NCI-H1105 treated with DMSO at 0.1 percent for 48 hours (cell line): ENCODE measurements at places on chromosomes 3 and 15.

DNA sequence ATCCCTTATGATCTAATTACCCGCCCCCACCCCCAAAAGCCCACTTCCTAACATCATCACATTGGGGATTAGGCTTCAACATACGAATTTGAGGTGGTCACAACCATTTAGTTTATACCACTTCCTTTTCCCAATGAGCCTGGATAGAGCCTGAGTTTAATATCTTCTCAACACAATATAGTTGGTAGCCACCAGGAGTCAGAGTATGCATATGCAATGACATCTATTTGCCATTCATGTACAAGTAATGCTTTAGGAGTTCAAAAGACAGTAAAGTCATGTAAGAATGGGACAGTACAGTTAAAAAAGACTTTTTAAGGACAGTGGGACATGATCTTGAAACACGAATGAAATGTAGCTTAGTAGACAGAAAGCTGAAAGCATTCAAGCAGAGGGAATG lies 172.4 kb downstream of the DCLK3 start:
- no peak for DNase-seq

DNA sequence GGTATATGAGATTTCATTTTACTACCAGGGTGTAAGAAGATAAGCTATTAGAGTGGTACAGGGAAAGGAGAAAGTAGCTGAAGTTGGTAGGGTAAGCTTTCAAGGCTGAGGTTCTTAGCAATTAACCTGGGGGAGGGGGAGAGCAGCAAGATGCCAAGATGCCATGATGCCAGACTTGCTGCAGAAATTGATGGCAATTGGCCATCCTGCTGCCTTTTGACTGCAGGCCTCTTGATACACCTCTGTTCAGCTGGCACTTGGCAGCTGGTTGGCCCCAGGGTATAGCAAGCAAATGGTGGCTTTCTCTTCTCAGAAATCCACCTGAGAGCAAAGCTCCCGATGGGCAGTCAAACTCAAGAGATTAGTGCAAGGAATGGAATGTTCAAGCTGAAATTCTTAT lies 21.4 kb upstream of the DPH6 start:
- DNase-seq = no peak

DNA sequence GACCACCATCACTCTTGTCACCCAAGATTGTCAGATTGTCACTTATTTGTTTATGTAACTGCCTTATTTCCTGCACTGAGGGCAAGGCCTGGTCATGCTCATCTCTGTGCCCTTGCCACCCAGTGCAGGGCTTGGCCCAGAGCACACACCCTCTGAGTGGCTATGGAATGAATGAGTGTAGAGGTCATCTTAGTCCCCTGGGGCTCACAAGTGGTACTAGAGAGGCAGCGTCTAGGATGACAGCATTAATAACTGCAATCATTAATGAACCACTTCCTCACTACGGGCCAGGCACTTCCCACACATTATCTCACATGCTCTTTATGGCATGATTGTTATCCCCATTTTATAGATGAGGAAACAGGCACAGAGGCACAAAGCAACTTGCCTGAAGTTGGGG lies 117.0 kb downstream of the SMAD6 start:
- DNase-seq = no peak

- DNase-seq = no peak
Observed at GRCh38 chr3:186001842-186002241, 64.0 kb upstream of the TRA2B start.

DNA sequence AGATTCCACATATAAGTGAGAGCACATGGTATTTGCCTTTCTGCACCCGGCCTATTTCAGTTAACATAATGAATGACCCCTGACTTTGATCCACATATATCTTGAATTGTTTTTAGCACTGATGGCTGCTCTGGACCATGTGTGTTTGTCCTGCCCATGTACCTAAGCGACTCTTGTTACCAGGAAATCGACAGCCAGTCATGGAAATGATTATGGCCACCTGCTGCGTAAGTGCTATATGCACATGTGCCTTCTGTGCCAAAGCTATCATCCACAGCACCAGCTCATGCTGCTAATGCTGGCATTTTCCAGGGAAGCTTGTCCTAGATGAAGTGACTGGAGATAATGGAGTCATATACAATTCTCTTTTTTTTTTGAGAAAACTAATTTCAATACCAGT lies 103.7 kb downstream of the PEX5L start:
- DNase-seq = peak; percentile 74

- DNase-seq = no peak
Observed at GRCh38 chr15:32855942-32856341, 138.1 kb downstream of the GREM1 start.

GRCh38 chr3:192818126-192818525 lies 90.8 kb upstream of the FGF12 start:
- DNase-seq = no peak

GRCh38 chr3:196163666-196164493 lies 47.3 kb downstream of the ZDHHC19 start:
- no peak for DNase-seq

GRCh38 chr15:92848852-92849598 lies 51.1 kb upstream of the CHD2 start:
- no peak for DNase-seq

DNA sequence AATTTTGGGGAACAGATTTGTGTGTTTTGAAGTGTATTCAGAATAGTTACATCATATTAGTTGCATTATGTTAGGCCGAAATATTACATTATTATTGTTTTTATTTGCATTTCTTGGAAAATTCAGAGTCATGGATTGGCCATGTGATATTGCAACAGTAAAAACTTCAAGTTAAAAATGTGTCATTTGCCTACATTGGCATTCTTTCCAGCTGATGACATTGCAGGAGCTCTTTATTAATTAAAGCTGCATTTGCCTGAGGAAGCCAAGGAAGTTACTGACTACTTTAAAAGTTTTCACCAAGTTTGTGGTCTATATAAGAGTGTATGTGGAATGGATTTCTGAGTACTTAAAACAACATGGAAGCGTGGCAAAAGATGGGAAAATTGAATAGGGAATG lies 726.4 kb upstream of the SGO1 start:
- no peak for DNase-seq

DNA sequence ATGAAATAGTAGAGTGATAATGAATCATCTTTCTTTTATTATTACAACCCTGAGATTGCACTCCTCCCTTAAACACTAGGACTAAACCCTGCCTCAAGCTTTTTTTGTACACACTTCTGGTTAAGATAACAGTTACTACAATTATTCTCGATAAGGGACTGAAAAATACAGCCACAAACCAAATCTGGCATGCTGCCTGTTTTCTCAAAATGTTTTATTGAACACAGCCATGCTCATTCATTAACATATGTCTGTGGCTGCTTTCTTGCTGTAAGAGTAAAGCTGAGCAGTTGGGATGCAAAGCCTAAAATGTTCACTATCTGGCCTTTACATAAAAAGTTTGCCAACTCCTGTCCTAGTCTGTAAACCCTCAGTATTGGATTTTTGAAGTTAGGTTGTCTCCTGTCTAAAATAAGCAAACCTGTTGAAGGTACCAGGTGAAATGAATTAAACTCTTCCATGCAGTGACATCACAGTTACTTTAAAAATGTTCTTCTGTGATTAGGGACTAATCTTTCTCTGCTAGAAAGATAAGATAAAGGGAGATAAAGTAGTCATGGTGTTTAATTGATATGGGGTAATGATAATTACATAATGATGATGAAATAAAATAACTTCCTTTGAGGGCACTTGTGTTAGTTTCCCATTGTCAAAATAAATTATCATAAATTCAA lies 218.2 kb downstream of the STXBP5L start:
- DNase-seq = no peak

DNA sequence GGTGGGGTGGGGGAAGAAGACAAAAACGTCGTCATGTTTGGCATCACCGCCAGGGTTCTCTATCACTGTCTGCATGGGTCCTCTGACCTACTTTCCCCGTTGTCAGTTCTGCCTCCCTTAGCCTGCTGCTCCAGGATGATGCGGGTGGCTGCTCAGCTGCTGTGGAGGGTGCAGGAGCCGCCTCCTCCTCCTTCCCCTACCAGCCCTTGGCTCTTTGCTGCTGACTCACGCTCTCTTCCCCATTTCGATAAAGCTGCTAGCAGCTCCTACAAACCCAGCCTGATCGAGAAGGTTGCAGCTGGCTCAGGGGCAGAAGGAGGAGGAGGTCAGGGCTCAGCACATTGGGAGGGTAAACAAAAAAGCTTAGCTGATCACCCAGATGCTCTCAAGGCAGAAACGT lies 49.5 kb upstream of the SEC13 start:
- DNase-seq = peak; percentile 11

- DNase-seq = peak; percentile 87
Observed at GRCh38 chr15:92820236-92821021, 79.7 kb upstream of the CHD2 start.

DNA sequence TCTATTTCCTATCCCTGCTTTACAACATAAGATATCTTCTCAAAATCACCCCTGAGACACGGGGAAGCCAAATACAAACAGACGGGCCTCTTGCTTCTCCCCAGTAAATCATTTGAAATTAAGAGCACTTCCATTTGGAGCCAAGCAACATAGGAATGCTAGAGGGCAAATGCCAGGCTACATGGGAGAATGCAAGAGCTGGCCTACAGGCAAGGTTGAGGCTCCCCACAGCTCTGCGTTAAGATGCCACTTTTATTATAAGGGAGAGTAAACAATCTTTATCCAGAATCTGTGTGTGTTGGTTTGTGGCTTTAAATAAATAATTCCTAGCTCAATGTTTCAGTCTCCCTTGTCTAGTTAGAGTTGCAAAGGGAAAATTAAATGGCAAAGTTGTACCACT lies 305.1 kb upstream of the KCNH8 start:
- DNase-seq = no peak

GRCh38 chr15:34147371-34148140 lies 45.7 kb downstream of the PGBD4 start:
- DNase-seq = no peak

GRCh38 chr15:39448409-39448808 lies 132.5 kb upstream of the THBS1 start:
- DNase-seq = no peak

DNA sequence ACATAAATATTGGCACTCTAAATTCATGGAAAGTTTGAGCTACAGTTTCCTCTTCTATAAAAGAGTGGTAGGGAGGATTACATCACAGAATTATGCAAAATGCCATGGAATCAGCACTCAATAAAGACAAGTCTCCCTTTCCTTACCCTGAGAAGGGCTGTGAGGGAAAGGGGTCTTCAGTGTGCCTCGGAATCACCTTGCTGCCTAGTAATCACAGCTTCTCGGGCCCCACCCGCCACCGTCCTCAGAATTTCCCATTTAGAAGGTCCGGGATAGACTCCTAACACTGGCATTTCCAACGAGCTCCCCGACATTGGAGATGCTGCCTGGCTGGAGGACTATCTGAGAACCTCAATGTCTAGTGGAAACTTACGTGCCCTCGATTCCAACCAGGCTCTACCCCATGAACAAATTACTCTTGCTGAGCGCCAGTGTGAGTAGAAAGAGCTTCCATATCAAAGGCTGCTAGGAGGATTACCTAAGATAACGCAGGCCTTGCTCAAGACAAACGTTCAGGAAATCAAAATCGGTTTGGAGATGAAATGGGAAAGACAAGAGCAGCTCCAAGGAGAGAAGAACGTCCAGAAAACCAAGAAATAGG lies 92.1 kb upstream of the CHD2 start:
- no peak for DNase-seq

- DNase-seq = no peak
Observed at GRCh38 chr3:131501949-131502348, 822 bp downstream of the MRPL3 start.

DNA sequence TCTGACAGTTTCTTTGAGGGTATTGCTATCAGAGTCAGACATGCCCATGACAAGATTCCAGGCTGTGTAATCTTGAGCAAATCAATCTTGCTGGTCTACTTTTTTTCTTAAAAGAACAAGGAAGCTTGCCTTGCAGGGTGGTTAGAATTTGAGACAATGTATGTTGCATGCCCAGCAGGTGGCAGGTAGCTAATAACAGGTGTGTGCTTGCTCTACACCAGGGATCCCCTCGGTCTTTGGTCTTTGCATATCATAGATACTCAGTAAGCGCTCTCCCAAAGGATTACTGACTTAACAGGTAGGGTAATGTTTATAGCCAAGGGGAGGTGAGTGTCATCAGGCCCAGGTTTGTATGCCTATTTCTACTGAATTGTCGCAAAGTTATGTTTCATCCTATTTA lies 37.3 kb downstream of the CACNA1D start:
- no peak for DNase-seq

GRCh38 chr3:139258276-139258675 lies 85.5 kb upstream of the MRPS22 start:
- no peak for DNase-seq

DNA sequence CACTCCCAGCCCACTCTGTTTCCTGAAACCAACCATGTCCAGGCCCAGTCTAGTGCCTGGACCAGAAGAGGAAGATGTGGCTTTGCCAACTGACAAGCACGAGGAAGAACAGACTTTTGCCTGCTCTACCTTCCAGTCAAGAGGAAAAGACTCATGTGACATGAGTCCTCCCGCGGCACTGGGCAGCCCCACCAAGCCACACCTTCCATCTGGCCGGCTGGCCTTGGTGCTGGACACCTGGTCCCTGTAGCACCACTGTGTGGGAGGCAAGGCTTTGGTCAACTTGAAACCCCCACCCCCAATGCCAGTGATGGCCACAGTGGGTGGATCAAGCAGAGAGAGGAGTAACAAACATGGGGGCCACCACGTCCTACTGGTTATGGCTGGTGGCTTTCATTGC lies 12.5 kb downstream of the CHDH start:
- DNase-seq = no peak

DNA sequence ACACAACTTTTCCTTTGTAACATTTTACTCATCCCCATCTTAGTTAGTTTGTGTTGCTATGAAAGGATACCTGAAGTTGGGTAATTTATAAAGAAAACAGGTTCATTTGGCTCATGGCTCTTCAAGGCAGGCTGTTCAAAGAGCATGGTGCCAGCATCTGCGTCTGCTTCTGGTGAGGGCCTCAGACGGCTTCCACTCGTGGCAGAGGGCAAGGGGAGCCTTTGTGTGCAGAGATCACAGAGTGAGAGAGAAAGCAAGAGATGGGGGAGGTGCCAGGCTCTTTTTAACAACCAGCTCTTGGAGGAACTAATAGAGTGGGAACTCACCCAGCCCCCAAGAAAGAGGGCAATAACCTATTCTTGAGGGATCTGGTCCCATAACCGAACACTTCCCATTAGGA lies 23.1 kb downstream of the PLA2G4F start:
- no peak for DNase-seq

GRCh38 chr15:67063689-67064606 lies 1.5 kb upstream of the SMAD3 start:
- DNase-seq = no peak

GRCh38 chr3:158278187-158278586 lies 168.3 kb downstream of the RSRC1 start:
- no peak for DNase-seq

DNA sequence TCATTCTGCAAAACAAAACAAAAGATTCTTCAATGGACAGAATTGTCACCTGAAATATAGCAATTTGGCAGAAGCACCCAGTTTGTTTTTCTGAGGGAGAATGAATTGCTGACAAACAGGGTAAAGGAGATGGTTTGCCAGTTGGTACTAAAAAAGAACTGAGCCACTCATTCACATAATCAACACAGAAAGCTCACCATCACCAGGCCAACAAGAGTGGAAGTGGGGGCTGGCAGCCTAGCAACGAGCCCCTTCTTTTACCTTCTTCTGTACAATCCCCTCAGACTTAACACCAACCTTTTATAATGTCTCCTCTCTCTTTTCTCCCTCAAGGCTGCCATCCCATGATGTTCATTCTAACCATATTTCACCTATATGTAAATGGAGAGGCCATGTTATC lies 5.9 kb downstream of the TOP2B start:
- no peak for DNase-seq

- no peak for DNase-seq
Observed at GRCh38 chr3:52830535-52831258, at the start of gene ITIH4. Gene ITIH4 (minus strand): TSS chr3:52830672. CDS start chr3:52830642, 30 bp downstream.
